ENCODE measurements at places on chromosomes 12 and 14.

- DNase-seq = peak; percentile 83
Observed at GRCh38 chr12:91663744-91664143, 481.1 kb upstream of the DCN start.

DNA sequence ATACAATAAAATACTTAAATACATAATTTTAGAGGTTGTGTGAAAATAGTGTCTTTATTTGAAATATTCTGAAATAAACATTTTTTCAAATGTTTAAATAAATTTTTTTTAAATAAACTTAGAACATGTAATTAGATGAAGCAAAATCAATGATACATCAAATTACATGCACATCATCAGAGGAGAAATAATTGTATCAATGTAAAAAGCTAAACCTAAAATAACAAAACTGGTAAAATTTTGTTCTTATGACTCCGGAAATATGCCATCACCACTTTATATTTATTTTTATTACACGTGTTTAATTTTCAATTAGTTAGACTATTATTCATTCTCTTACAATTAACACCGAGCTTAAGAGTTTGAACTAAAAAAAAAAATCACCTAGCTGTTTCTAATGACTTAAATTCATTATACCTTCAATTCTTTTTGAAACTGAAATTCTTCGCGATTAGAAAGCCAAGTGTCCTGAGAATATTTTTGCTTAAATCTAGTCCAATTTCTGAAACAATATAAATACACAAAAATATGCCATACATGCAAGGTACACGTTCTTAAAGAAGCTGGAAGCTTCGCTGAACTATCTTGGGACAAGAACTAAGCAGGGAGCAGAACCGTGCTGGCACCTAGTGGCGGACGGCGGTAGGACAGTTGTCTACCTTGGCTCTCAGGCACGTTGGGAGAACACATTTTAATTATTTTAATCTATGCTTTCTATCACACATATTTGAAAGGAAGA is 230.5 kb downstream of the SLC25A21 start:
- peak; percentile 75 for DNase-seq

GRCh38 chr12:86741531-86741930 is 485.3 kb upstream of the MGAT4C start:
- no peak for DNase-seq

DNA sequence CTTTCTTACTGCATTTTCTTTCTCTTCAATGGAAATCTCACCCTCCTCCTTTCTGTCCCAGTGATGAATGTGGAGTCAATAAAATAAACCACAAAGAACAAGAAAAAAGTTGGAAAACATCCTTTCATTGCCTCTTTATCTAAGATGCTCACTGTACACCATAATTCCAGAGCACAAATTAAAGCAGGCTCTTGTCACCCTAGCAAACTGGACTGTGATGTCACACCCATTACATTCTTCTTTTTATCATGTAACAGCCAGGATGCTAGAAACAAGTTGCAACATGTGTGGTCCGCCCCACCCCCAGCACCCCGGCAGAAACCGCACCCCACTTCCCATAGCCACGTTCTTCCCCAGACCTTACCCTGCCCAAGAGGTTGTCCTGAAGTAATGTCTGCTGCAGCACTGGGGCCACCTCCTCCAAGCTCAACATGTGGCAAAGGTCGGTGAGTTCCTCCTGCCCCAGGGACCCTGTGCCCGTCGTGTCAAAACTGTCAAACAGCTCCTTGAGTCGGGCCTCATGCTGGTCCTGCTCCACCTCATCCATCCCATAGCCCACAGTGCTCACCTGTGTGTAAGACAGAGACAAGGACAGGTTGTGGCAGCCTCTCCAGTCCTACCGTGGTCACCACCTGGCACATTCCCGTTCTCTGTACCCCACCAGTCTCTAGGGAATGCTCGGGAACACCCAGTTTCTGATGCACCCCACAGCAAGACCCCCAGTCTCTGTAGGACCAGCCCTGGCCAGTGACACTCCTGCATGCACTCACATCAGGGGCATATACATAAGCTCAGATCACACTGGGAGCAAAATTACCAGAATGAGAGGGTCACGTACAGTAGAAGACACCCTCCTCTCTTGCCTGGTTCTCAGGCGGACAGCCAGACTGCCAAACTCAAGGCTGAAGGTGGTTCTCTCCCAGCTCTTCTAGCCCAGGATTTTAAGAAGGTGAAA is 9.2 kb downstream of the NIN start:
- no peak for DNase-seq

GRCh38 chr12:120406553-120406952 is 31.4 kb upstream of the COX6A1 start:
- no peak for DNase-seq

GRCh38 chr12:111905502-111905901 is 63.5 kb downstream of the MAPKAPK5 start:
- no peak for DNase-seq

DNA sequence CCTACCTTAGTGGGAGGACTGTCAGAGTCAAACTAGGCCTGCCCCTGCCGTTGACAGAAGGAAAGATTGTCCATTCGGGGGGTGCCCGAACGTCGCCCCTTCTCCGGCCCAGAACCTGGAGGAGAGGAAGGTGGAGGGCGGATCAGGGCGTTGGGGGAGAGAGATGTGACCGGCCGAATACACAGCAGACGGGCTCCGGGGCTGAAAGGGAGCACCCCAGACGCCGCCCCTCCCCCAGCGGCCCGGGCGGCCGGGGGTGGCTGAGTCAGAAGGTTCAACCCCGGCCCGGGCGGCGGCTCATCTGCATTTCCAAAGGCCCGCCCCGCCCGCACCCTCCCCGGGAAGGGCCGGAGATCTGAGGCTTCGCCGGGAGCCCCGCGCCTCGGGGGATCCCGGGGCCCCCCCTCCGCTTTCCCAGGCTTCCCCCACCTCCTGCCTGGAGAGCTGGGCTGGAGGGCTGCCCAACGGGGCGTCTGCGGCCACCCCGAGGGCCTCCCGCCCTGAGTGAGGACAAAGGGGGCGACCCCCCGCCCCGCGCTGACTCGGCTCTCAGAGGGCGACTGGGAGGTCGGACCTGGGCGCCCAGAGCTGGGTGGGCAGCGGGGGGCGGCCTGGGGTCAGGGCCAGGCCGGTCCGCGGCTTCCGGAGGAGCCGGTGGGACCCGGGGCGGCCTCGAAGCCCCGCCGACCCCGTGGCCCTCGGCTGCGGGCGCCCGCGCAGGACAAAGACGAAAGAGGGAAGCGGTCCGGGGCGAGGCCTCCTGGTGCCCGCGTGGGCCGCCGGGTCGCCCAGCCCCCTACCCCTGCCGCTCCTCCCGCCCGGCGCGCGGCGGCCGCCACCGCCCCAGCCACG is 3.7 kb upstream of the SETD1B start:
- peak; percentile 95 for DNase-seq

DNA sequence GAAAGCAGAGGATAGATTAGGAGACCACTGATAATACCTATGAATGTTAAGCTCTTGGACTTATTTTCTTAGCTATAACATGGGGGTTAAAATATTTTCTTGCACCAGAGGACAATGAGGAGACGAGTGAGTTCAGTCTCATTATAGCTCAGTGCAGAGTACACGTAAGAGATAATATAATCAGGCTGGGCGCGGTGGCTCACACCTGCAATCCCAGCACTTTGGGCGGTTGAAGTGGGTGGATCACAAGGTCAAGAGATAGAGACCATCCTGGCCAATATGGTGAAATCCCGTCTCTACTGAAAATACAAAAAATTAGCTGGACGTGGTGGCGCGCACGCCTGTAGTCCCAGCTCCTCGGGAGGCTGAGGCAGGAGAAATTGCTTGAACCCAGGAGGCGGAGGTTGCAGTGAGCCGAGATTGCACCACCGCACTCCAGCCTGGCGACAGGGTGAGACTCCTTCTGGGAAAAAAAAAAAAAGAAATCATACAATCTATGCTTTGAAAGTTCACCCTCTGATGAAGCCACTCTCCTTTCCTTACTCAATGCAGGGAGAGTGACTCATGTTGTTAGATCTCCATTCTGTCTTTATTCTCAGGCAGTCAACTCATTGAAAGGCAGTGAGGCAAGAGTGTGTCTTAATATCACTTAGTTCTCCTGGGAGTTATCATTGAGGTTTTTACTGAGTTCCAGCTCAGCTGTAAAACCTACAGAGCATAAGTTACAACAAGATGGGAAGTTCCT is 134.2 kb downstream of the SYNE2 start:
- no peak for DNase-seq

- DNase-seq = no peak
Observed at GRCh38 chr14:61031026-61031425, 50.0 kb downstream of the SLC38A6 start.

DNA sequence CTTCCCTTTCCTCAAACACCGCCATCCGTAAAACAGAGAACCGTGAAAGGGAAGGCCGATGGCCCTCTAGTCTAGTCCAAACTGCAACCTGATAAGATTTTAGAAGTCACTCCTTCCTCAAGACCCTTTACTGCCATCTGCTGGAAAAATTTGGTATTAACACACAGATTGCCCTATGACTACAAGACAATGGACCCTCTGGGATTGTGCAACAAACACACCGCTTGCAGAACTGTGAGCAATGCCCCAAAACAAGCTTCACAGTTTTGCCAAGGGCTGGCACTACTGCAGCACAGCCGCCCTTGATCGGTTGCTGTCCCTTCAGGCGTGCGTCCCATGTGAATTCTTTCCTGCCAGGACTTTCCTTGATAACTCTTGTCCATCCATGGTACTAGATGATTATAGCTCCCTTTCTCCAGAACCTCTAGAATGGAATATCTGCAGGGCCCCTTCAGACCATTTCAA is 23.1 kb downstream of the LLPH start:
- peak; percentile 95 for DNase-seq

- no peak for DNase-seq
Observed at GRCh38 chr12:41287500-41288141, 99.5 kb downstream of the PDZRN4 start.

DNA sequence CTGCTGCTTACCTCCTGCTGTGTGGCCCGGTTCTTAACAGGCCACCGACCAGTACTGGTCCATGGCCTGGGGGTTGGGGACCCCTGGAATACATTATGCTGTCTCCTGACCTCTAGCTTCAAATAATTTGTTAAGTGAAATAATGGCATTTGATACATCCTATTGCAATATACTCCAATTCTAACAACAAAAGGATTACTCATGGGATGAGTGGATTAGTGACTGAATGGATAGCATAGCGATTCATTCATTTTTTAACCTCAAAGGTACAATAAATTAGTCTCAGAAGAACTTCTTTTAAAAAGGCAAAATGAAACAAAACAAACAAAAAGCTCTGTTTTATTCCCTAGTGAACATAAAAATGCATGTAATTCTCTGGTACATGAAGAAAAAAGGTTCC is 147.9 kb upstream of the PKP2 start:
- no peak for DNase-seq

DNA sequence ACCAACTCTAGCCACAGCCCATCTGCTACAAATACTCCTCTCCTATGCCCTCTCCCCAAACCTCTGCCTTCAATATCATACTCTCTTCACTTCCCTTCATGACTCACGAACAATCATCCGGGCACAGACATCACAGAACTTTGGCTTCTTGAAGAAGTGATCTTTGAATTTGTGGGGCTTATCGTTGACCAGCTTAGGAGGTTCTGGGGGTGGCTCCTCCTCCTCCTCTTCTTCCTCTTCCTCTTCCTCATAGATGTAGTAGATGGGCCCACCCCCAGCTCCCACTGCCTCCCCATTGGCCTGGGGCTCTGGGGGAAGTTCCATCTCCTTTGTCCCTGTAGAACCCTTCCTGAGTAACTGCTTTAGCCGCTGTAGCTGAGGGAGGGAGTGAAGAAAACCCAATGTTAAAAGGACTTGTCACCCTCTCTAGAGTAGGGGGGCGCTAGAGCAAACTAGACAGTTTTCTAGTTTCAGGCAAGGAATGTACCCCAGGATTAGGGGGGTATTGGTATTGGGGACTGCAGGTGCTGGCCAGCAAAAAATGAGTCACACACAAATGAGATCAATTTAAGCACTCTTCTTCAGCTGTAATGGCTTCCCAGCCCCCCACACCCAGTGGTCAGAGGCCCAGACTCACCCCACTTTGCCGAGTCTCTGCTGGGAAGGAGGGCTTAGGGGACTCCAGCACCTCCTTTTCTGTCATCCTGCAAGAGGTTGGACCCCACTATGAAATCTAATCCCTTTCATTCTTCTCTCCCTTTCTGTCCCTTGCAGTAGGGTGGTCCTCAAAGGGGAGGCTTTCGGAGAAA is 1.8 kb downstream of the STAC3 start:
- DNase-seq = no peak

DNA sequence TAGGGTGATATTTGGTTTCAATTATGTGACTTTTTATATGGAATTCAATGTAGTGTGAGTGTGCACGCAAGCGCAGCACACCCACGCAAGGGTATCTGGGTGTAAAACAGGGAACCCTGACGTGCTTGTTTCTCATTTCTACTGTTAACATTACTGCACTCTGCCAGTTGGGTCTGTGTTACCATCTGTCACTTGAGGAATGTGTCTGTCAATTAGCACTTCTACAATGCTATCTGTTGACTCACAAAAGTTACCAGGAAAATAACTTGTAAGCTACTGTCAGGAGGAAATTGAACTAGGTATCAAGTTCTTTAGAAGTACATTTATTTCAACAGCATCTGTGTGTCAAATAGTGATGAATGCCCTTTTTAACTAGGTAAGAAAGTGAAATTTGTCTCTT is 695.5 kb upstream of the LRFN5 start:
- no peak for DNase-seq

- peak; percentile 12 for DNase-seq
Observed at GRCh38 chr14:103072595-103073366, 11.2 kb upstream of the LBHD2 start.

DNA sequence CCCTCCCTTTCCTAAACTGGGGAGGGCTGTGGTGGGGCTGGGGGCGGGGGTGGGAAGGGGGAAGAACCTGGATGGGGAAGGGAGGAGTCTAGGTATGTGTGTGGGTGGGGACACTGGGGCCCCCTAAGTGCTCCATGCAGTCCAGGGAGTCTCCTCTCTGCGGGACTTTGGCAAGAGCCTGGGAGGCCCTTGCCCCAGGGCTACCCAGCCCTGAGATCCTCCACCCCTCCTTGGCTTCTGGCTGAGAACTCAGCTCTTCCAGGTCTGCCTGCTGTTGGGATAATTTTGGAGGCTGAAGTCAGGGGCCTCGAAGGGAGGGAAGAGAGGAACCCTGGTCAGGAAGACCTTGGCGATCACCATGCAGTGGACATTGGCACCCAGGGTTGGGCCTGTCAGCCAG is 2.2 kb upstream of the DLK1 start:
- DNase-seq = no peak

GRCh38 chr14:102013669-102014200 is 49.4 kb downstream of the DYNC1H1 start:
- DNase-seq = no peak

DNA sequence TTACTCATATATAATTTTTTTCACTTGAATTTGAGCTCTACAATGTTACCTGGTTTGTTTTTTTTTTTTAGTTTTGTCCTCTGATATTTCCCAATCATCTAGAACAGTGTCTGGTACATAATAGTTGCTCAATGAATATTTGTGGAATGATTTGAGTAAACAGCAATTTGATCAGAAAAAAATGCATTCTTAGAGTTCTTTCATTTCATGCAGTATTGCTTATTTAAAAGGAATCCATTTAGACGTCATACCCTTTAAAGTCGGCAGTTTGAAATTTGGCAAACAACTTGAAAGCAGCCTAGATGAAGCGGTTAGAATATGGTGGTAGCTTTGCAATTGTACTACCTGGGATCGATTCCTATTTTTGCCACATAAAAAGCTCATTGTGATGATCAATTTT is 140.0 kb downstream of the PDE3A start:
- no peak for DNase-seq
